ENCODE measurements at places on chromosomes 12 and 14. TPM values are rescaled to one million over a fixed set of nuclear protein-coding genes. Genes with fewer than 3 reads are reported as not detected.

DNA sequence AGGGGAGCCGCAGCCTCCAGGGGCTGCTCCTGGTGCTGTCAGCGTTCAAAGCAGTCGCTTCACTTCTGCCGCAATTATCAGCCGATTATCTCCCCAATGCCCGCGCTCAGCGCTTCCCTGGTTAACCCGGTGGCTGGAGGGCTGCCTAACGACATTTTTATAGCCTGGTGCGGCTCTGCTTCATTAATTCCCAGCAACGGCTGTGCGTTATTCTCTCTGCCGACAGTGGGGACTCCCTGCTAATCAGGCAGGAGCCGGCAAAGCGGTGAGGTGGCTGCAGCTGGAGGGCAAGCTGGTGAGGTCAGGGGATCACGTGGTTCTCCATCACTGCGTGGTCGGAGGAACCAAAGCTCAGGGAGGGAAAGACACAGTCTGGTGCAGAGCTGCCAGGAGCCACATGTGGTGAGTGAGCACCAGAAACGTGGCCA, 62.9 kb downstream of the GLRX5 start:
- no peak overlapping the region for H3K27ac ChIP-seq
- no peak overlapping the region for H3K4me3 ChIP-seq
- no peak for DNase-seq

GRCh38 chr12:108335349-108336119, 3.6 kb downstream of the CMKLR1 start:
- H3K36me3 ChIP-seq = peaks cover 8% of the 10 kb centered on the region
- H3K27ac ChIP-seq = no peak overlapping the region
- DNase-seq = no peak
- no peaks in the 10 kb centered on the region for H3K27me3 ChIP-seq

The DAZAP2 gene
- 95.6 TPM for total RNA-seq

- no peak overlapping the region for H3K4me3 ChIP-seq
- H3K4me1 ChIP-seq = no peaks in the 10 kb centered on the region
- peaks cover 1% of the 10 kb centered on the region for H3K27me3 ChIP-seq
- H3K27ac ChIP-seq = no peak overlapping the region
These were observed 755.8 kb upstream of the FBXO33 start for GRCh38 chr14:40188006-40188405.

GRCh38 chr14:24334431-24335291, at the start of gene ADCY4:
Gene ADCY4, minus strand, starts transcription at chr14:24335071. Its CDS starts 419 bp downstream, at chr14:24334652.
- H3K27me3 ChIP-seq = peaks cover 14% of the 10 kb centered on the region
- H3K4me1 ChIP-seq = peaks cover 33% of the 10 kb centered on the region
- peak within 1 kb of the TSS; percentile 73 for H3K4me3 ChIP-seq
- no peak for DNase-seq
- no peak within 1 kb of the TSS for H3K27ac ChIP-seq
- no peaks in the 10 kb centered on the region for H3K36me3 ChIP-seq

The CLEC1B gene
- not detected for total RNA-seq

The C12orf50 gene
- not detected for total RNA-seq

DNA sequence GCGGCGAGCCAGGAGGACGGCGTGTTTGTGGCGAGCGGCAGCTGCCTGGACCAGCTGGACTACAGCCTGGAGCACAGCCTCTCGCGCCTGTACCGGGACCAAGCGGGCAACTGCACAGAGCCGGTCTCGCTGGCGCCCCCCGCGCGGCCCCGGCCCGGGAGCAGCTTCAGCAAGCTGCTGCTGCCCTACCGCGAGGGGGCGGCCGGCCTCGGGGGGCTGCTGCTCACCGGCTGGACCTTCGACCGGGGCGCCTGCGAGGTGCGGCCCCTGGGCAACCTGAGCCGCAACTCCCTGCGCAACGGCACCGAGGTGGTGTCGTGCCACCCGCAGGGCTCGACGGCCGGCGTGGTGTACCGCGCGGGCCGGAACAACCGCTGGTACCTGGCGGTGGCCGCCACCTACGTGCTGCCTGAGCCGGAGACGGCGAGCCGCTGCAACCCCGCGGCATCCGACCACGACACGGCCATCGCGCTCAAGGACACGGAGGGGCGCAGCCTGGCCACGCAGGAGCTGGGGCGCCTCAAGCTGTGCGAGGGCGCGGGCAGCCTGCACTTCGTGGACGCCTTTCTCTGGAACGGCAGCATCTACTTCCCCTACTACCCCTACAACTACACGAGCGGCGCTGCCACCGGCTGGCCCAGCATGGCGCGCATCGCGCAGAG, 873 bp downstream of the PLXNC1 start:
- H3K27me3 ChIP-seq = peaks cover 46% of the 10 kb centered on the region
- H3K27ac ChIP-seq = no peak overlapping the region
- H3K4me3 ChIP-seq = peak overlapping the region; percentile 66
- peaks cover 7% of the 10 kb centered on the region for H3K4me1 ChIP-seq

DNA sequence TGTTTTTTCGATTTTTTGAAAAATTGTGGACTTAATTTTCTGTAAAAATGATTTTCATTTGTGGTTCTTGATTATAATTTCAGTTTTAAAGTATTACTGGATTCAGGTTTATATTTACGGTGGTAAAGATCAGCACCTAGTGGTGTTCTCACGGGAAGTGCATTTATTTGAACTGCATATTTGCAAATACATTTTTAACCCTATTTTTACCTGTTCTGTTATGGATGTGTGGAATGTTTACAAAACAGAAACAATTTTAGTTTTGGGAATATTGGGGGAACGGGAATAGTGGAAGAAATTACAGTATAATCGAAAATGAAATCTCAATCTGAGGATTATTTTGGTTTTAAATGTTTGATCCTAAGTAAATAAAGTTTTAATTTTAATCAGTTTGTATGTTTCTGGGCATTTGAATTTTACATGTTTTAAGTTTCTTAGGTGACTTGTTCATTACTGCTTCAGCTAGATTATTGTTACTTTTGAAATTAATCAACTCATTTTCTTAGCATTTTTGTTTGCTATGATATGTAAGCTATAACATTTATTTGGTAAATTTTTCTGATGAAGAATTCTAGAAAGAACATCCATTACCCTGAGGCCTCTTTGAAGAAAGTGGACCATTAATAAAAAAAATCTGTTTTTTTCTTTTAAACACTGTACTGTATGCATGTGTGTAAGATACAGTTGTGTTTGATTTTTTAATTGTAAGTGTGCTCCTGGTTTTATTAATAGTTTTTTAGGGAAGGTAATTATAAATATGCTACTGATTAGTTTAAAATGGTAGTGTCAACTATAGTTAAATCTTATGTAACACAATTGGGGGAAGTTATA, 942 bp downstream of the ATF7IP start:
- peaks cover 38% of the 10 kb centered on the region for H3K4me1 ChIP-seq
- no peak for DNase-seq
- peak overlapping the region; percentile 79 for H3K4me3 ChIP-seq
- H3K36me3 ChIP-seq = no peaks in the 10 kb centered on the region
- peak overlapping the region; percentile 98 for H3K27ac ChIP-seq

DNA sequence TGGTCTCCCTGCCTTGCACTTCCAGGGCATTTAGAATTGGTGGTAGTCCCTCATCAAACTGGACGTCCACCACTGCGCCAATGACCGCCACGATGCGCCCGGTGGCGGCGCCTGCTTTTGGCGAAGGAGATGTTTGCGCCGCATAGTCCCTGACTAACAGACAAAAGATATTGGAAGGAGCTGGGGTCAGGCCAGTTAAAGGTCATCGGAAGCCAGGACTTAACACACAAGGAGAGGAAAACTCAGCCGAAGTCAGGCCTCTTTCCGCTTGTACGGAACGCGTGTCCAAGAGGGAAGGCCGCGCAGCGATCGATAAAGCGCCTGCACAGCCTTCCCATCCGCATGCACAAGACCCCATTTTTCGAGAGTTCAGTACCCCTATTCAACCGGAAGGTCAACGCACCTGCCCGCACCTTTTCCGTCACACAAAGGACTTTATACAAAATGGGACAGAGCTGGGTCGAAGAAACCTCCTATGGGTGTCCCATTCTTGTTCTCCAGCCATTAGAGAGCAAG, 525 bp downstream of the ATP5F1B start:
- no peak for DNase-seq
- H3K36me3 ChIP-seq = peaks cover 22% of the 10 kb centered on the region
- no peaks in the 10 kb centered on the region for H3K27me3 ChIP-seq
- H3K4me3 ChIP-seq = peak overlapping the region; percentile 99
- H3K4me1 ChIP-seq = peaks cover 25% of the 10 kb centered on the region

GRCh38 chr12:117671734-117672133, 297.1 kb downstream of the KSR2 start:
- H3K27ac ChIP-seq = no peak overlapping the region
- no peaks in the 10 kb centered on the region for H3K36me3 ChIP-seq
- H3K27me3 ChIP-seq = peaks cover 9% of the 10 kb centered on the region

DNA sequence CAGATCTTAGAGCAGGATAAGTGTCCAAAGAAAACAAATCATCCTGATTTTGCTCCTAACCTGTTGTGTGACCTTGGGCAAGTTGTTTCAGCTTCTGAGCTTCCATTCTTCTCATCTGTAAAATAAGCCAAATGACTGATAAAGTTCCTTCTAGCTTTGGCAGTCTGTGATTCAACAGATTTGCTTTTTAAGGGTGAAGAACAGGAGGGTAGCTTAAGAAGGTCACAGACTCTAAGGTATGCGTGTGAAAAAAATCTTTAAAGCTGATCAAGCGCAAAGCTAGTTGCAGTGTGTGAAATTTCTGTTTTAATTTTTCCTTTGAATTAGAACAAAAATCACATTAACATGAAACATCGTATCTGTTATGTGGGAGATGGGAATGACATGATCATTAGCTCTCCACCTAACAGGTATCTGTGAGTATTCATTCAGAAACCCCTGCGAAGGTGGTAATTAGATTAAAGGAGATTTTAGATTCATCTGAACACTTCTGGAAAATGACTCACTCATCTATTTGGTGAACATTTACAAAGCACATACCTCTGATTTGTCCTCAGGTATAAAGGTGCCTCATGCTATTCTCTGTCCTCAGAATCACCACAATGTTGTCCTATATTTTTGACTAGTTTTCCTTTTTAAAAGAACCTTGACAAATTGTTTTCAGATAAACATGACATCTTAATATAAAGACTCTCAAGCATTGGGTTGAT, 131.9 kb upstream of the CPM start:
- H3K36me3 ChIP-seq = no peaks in the 10 kb centered on the region
- H3K27me3 ChIP-seq = no peaks in the 10 kb centered on the region
- no peak for DNase-seq

DNA sequence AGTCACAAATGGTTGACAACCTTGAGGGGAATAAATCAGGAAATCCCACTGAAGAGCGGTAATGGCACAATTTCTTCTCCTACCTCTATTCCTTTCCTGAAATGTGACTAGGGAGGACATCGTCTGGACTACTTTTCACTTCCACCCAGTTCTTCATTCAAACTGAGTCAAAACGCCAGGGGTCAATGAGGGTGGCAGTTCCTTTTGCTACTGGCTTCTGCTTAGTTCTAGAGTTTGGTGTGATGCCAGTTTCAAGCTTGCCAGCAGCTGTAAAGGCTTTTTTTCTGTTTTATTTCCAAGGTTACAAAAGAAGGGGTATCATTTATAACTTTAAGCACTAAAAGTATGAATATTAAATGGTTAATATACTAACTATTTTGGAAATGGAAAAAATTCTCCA, 286.5 kb downstream of the SOX5 start:
- no peak overlapping the region for H3K27ac ChIP-seq
- H3K4me3 ChIP-seq = no peak overlapping the region
- H3K27me3 ChIP-seq = no peaks in the 10 kb centered on the region
- H3K4me1 ChIP-seq = no peaks in the 10 kb centered on the region

The KCNC2 gene
- total RNA-seq = not detected

- H3K27ac ChIP-seq = no peak within 1 kb of the TSS
- peaks cover 76% of the 10 kb centered on the region for H3K27me3 ChIP-seq
- H3K4me3 ChIP-seq = no peak within 1 kb of the TSS
- H3K36me3 ChIP-seq = peaks cover 1% of the 10 kb centered on the region
- DNase-seq = no peak
These were observed at the start of gene KRT75 for GRCh38 chr12:52434081-52434733. Gene KRT75, minus strand, starts transcription at chr12:52434371. Its CDS starts 67 bp downstream, at chr12:52434304.

GRCh38 chr12:49019120-49019430, 499 bp upstream of the PRKAG1 start:
- no peaks in the 10 kb centered on the region for H3K27me3 ChIP-seq
- peaks cover 11% of the 10 kb centered on the region for H3K36me3 ChIP-seq
- DNase-seq = no peak
- peaks cover 43% of the 10 kb centered on the region for H3K4me1 ChIP-seq
- H3K27ac ChIP-seq = peak overlapping the region; percentile 100
- peak overlapping the region; percentile 90 for H3K4me3 ChIP-seq
